Tibial nerve (tissue), 4 donors: ENCODE measurements at places on chromosomes 4 and X. TPM values are rescaled to one million over a fixed set of nuclear protein-coding genes. Genes with fewer than 3 reads are reported as not detected.

The DMRTC1 gene
- total RNA-seq: not detected

The ITIH6 gene
- total RNA-seq: not detected

DNA sequence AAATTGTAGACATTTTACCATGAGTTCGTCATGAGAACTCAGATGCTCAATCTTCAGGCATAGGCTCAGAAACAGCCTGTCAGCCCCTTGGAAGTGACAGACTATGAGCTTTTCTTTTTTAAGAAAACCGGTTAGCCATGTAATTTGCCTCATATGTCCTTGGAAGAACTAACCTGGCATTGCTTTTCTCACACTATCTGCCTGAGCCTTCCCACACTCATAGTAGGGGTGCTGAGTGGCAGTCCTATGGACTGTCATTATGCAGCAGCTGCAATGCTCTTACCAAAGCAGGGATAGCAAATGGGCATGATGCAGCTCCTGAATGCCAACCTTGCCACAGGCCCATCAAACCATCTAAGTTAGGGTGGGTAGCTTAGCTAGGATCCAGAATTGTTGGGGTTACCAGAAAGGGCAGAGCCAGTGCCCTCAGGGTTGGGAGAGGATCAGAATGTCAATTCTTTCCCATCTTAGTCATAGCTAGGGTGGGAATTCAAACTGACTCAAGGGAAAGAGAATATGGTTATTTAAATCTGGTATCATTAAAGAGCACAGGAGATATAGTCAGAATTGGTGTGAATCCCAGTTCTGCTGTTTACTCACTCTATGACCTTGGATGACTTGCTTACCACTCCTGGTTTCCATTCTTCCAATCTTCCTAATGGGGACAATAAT is 230.6 kb upstream of the CPEB2 start:
- no peak for DNase-seq

DNA sequence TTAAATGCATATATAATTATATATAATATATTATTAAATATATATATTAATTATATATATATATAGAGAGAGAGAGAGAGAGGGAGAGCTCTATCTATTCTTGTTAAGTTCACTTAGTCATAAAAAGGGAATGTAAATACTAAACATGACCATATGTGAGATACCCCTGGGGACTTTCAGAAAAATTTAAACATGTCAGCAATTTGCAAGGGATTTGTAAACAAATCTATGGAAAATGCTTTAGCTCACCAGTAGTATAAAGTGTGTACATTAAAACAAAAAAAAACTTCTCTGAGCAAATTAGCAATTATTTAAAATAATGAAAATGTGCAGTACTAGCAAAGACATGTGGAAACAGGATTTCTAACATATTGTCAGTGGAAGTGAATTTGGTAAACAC is 1755.5 kb downstream of the PCDH19 start:
- DNase-seq: no peak

GRCh38 chrX:20394451-20394850 is 127.7 kb upstream of the RPS6KA3 start:
- no peak for DNase-seq

- DNase-seq: no peak
Observed at GRCh38 chr4:78612398-78613178, 61.0 kb downstream of the ANXA3 start.
